ENCODE measurements at places on chromosomes 3 and 15.

DNA sequence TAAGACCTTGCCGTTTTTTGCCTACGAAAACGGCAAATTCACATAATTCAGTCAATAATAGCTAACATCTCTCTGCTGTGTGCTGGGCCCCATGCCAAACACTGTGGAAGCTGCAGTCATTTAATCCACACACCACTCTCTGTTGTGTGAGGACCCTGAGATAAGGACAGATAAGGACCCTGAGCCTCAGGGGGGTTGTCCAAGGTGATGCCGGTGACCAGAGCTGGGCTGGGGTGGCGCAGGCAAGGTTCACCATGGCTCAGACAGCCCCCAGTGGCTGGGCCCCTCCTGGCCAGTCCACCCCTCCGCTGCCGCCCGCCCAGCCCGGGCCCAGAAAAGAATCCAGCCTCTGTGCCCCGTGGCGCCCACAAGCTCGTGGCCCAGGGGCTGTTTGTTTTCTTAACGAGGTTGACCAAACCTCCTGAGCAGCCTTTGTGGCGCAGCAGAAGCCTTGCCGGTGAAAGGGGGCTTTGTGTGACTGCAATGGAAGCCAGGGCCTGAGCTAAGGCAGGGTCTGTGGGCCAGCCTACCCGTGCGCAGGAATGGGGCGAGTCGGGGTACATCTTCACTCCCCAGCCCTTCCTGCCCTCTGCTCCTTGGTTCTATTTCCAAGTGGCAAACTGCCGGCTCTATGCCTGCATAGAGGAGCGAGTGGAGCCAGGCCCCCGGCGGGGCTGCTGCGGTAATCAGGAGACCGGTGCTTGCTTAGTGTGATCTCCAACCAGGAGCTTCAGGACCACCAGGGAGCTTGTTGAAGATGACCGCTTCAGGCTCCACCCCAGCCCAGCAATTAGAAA lies 4.4 kb upstream of the SNX22 start:
- DNase-seq, result no peak

- DNase-seq, result no peak
These were observed 199.8 kb downstream of the WDR72 start for GRCh38 chr15:53559364-53560277.

DNA sequence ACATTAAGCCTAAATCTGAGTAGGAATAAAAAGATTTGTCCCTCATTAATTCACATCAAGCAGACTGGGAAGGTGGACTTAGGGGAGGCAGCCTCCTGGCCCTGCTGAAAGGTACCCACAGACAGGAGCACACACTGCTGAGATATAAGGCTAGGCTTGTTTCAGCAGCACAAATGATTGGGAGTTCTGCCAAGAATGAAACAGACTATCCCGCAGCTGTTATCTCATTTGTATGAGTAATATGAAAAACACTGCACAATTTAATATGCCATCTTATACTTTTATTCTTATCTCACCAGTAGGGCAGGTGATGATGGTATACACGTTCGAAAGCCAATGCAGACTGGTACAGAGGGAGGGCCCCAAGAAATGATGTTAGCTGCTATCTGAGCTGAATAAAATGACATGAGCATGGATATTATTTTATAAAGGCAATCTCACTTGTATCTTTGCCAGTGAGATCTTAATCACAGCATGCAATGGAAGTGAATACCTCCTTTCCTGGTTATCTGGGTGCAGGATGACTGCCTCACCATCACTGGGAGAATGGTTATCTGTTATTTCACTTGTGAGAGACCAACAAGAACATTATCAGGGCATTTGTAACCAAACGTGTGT lies 258.7 kb upstream of the PPP2R3A start:
- DNase-seq, result no peak

DNA sequence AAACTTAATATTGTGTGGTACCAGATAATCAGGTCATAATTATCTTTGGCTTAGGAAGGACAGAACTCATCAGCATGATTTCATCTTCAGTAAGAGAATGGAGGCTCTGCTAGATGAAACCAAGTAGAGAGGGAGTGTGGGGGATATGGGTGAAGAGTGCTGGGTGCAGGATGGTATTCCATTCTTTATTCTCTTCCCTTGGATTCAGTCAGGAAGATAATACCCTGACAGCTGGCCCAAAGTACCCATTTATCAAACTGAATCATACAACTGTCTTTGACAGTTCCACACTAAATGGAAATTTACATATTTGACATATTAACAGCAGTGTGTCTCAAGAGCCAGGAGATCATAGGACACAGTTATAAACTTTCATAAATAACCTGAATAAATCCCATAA lies 44.7 kb downstream of the GOLIM4 start:
- no peak for DNase-seq

DNA sequence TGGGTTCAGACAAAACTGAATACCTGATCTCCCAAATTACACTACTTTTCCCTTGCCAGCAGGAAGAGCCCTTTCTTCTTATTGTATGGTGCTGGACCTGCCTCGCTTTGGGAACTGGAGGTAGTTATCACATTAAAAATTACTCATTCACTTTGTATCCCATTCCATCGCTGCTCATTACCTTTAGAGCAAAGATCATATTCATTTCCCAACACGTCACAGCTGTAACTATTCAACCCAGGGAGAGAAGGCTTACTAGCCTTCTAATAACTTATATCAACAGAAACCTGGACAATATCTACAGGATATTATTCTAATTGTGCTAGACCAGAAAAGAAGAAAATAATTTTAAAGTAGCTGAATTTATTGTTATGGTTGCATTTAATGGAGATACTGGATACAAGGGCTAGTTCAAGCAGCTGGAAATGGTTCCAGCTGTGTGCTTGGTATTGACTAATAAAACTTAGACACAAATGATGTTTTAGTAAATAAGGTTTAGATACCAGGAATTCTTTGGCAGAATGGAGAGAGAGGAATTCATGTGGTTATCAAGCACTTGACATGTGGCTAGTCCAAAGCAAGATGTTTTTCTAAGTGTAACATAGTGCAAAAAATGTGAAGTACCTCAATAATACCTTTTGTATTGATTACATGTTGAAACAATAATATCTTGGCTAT lies 656.3 kb downstream of the ROBO1 start:
- no peak for DNase-seq

- no peak for DNase-seq
These were observed 524.8 kb upstream of the PPP2R3A start for GRCh38 chr3:135440746-135441145.

- DNase-seq, result no peak
These were observed 155.7 kb downstream of the LPP start for GRCh38 chr3:188309437-188310269.

DNA sequence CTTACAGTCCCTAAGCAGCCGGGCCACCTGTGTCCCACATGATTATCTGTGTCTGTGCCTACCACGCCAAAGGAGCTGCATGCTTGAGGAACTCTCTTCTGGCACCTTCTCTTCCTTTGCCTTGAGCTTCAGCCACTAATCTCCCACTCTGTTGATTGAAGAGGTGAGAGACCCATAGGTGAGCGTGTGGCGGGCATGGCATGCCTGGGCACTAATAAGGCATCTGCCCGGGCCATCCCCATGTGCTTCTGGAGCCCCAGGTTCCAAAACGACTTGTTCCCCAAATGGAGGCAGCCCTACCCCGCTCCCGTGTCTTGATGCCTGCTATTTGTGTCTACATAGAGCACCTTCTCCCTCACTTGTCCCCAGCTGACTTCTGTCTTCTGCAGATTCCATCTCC lies 13.0 kb downstream of the MCM2 start:
- DNase-seq, result no peak

DNA sequence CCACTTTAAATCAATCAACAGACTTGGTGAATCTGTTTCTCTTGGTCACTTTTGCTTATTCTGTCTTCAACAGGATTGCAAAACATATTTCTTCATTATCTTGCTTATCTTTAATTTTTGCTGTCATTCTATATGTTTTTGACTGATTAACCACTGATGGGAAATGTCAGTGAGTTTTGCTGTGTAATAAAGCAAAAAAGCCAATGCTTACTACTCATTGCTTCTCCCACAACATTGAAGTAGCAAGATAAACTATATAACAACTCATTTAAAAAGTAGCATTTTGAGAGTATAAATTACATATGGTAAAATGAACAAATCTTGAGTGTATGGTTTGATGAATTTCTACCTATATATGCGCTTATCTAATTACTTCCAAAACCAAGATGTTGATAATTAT lies 892 bp downstream of the CD200R1L start:
- no peak for DNase-seq

- no peak for DNase-seq
These were observed 22.4 kb upstream of the EIF4A2 start for GRCh38 chr3:186760897-186761447.

GRCh38 chr15:89761929-89762328 lies 10.9 kb upstream of the MESP1 start:
- DNase-seq, result no peak

- no peak for DNase-seq
These were observed 50.8 kb upstream of the PIAS1 start for GRCh38 chr15:68003297-68003696.

DNA sequence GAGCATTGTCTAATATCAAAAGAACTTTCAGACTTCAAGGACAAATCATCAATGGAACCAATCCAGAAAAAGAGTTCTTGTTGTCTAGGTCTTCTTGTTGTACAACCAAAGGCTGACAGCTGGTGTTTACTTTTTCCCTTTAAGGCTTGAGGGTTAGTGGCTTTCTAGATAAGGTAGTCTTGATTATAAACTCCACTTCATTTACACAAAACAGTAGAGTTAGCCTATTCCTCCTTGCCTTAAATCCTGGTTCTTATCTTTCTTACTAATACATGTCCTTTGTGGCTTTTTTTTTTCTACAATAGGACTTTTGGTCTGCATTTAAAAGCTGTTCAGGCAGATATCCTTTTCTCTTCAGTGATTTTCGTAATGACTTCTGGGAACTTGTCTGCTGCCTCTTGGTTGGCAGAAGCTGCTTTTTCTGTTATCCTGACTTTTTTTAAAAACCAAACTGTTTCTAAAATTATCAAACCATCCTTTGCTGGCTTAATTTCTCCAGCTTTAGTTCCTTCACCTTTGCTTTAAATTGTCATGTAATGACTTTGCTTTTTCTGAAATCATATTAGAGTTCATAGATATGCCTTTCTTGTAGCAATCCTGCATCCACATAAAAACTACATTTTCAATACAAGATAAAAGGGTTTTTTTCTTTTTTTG lies 44.8 kb downstream of the STRIT1 start:
- DNase-seq, result no peak

DNA sequence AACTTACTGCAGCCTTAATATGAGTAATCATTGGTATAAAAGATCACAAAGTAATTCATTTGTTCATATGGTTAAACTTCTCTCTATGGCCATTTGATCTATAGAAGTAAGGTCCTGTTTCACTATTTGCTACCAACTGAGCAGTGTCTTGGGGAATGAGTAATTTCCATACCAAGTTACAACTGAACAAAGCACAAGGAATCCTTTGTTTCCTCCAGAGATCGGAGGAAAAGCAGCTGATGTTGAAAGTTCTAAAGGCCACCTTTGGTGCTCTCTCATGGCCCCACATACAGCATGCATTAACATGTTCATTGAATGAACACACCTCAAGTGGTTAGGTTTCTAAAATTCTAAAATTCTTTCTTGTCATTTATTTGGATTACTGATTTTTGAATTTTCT lies 7.1 kb upstream of the CNTN3 start:
- DNase-seq, result no peak

- no peak for DNase-seq
These were observed 250.1 kb upstream of the LYSMD4 start for GRCh38 chr15:99983171-99983885.

DNA sequence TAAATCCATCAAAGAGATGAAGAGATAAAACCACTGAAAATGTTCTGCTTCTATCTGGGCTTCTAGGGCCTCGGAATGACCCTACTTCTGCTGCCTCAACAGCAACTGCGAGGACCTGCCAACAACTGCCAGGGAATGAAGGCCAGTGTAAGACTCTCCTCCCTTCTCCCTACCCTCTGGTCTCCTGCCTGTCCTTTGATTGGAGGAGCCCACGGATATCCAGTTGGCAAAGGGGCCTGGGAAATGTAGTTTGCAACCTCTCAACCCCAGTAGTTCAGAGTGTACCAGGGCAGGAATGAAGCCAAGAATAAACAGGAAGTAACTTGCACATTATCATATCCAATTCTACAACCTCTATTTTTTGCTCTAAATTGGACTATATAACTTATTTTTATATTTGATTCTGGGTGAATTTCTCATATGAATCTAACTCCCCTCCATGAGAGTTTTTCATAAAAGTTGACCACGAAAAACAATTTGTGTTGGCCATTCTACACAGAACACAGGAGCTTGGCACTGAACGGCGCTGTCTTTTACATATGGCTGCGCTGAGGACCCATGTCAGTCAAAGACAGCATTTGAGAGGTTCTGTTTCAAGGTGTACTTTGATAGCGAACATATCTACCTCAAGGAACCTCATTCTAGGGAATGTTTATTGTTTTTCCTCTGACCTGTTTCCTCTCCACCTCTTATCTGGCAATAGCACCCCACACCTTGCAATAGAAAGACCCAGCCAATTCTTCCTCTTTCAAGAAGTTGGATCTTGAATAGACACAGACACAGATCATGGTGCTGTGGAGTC lies 91.1 kb upstream of the RNF7 start:
- DNase-seq, result no peak

DNA sequence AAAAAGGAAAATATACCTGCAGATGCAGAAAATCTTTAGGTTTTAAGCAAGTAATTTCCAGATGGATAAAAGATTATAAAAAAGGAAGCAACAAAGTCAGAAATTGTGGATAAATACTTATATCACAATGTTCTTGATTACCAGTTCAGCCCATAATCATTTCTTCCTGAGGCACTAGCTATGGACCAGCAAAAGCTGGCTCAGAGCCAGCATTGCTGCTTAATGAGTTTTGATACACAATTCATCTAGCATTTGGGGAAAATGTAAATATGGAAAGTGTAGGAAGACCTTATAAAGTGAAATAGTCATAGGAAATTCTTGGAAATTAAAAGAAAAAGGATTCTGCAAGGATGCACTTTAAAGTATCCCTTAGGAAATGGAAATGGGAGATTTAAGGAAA lies 168.3 kb upstream of the GBE1 start:
- no peak for DNase-seq

DNA sequence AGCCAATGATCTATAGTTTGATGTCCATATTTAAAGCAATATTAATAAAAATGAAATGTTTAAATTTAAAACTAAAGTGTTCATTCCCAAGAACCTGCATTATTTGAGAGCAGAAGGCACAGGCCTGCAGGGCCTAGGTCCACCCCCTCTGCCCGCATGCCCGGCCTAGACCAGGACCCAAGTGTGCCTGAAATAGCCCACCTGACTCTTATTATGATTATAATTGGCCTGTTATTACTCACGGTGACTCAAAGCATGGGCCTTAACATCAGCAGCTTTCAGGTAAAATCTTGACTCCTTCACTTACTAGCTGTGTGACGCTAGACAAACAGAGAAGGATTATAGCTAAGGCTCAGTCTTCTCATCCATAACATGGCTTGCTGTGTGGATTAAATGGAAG lies 128.8 kb downstream of the PLCL2 start:
- DNase-seq, result no peak

Data from stimulated activated CD4-positive, alpha-beta T cell treated with anti-CD3 and anti-CD28 coated beads, Interleukin-15, amount 100 ng/mL, for 1 hour (primary cell).